ENCODE measurements at places on chromosomes 12 and 14.

DNA sequence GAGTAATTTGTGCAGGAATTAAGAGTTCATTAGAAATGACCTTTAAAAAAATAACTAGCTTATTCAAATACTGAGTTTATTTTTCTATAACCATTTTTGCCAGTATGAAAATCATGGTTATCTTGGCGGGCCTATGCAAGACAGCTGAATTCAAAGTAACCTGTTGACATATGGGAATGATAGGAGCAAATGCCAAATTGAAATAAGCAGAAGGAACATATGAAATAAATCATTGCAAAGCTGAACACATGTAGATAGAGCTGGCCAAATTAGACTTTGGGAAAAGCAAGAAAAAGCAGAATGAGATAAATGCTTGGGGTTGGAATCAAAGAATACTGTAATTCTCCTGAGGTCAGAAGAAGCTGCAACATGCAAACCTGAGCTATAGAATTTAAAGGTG is 372.5 kb downstream of the ADAMTS20 start:
- DNase-seq, result no peak

DNA sequence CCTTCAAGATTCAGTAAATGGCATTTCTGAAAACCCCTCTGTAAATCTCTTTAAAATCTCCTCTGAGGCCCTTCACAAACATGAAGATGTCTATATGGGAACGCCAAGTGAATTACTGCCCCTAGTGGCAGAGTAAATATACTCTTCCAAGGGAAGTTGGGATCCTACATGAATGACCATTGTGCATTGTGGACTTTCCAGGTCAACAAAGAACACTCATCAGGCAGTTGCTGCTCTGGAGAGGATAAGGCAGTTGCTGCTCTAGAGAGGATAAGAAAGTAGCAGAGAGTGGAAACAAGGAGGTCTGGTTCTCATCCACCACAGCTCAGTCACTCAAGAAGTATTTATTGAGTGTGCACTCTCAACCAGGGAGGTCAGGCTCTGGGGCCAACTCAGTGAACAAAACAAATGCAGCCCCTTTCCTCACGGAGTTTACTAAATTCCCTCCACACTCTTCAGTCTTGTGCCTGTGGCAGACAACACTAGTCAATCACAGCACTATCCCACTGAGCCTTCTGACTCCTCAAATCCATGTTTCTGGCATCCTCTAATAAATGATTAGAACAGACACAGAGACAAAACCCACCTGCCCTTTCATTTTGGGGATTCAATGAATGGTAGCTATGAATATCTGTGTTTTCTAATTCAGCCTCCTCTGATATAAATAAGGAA is 52.9 kb downstream of the SVOP start:
- no peak for DNase-seq

GRCh38 chr12:42421844-42422779 is 96.1 kb downstream of the PPHLN1 start:
- DNase-seq, result no peak

GRCh38 chr12:95474660-95474958 is 657 bp downstream of the METAP2 start:
- DNase-seq, result no peak

DNA sequence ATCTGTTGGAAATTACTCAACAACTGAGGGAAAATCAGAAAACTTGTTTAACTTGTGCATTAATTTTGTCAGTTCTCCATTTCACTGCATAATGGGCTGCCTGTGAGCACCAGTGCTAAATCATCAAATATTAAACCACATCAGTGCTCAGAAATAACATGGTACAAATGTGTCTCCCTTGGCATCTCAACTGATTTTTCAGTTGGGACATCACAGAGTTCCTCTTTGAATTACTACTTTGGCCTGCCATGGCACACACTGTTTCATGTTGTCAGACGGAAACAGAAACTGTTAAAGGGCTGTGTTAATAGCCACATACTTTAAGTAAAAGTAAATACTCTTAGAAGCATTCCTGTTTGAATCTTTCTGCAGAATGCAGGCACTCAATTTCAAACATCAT is 42.1 kb upstream of the STRN3 start:
- DNase-seq, result no peak

- no peak for DNase-seq
These were observed 1674.7 kb upstream of the SEL1L start for GRCh38 chr14:83208341-83208740.

DNA sequence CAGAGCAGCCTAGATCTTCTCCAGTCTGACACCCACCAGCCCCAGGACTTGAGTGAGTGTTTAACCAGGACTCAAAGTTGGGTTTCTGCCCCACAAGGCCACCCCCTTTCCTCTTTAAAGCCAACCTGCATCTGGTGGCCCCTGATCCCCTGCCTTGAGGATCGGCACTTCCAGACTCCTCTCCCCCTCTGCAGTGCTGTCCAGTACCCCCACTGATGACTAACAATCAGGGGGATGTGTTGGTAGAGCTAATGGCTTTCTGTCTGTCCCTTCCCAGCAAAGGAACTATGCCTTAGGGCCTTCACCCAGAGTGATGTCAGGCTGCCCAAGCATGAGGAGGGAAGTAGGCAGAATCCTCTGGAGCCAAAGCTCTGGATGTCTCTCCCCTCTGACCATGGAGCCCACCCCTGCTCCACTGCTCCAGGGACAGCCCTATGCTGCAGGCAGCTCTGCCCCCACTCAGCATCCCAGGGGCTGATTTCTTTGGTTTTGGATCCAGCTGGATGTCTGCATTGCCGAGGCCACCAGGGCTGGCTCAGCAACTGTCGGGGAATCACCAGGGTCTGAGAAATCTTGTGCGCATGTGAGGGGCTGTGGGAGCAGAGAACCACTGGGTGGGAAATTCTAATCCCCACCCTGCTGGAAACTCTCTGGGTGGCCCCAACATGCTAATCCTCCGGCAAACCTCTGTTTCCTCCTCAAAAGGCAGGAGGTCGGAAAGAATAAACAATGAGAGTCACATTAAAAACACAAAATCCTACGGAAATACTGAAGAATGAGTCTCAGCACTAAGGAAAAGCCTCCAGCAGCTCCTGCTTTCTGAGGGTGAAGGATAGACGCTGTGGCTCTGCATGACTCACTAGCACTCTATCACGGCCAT is 42.9 kb downstream of the DAD1 start:
- no peak for DNase-seq

DNA sequence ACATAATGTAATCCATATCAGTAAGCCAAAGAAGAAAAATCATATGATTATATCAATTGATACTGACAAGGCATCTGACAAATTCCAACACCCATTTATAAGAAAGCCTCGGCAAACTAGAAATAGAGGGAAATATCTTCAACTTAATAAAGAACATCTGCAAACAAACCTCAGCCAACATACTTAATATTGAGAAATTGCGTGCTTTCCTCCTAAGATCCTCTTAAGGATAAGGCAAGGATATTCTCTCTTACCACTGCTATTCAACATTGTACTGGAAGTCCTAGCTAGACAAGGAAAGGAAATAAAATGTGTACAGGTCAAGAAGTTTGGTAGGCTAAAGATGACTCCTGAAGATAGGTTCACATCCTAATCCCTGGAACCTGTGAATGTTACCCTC is 115.9 kb downstream of the DERA start:
- no peak for DNase-seq

GRCh38 chr14:23664207-23664885 is 28.2 kb downstream of the DHRS2 start:
- no peak for DNase-seq

- DNase-seq, result no peak
These were observed 266.8 kb upstream of the MIS18BP1 start for GRCh38 chr14:45519766-45520165.

GRCh38 chr12:115584156-115584555 is 693.3 kb downstream of the MED13L start:
- no peak for DNase-seq

GRCh38 chr14:94305620-94306019 is 12.6 kb upstream of the SERPINA10 start:
- DNase-seq, result no peak

DNA sequence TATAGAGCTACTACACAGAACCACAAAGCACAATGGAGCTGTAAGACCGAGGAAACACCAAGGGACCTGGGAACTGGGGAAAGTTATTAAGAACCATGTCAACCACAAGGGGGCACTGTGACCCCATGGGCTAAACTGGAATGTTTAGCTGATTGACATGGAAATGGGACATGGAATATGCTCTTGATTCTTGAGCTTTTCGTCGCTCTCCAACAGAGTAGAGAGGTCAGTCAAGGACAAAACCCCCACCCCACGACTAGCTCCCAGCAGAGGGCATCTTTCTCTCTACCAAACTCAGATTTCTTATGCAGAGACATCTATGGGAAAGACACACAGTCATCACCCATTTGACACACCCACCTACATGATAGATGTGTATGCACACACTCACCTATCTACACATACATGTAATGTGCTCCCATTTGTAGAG is 10.1 kb downstream of the NDRG2 start:
- peak; percentile 90 for DNase-seq

GRCh38 chr14:32453857-32454810 is 125.0 kb downstream of the AKAP6 start:
- DNase-seq, result no peak

DNA sequence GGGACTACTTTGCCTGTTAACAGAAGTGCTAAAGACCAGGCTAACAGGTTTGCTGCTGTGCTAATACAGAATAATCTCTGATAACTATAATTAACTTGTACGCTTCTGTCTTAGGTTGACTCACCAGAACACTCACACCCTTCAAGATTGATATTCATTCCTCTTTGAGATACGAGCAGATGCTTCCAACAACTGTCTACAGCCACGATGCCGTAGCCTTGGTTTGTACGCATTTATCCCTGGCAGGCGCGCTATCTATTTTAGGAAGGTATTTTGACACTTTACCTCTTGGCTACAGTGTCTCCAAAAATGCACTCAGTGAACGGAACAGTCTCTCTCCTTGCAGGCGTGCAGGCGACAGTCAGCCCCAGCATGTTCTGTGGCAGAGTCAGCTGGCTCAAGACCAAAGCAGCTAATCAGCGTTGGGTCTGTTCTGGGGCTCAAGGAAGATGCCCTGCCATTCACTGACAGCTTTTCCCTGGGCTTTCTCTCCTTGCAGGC is 146.4 kb upstream of the PRICKLE1 start:
- DNase-seq, result no peak

GRCh38 chr12:70254846-70255245 is 11.6 kb downstream of the CNOT2 start:
- no peak for DNase-seq

GRCh38 chr14:58746261-58746660 is 108.5 kb downstream of the DACT1 start:
- DNase-seq, result no peak

DNA sequence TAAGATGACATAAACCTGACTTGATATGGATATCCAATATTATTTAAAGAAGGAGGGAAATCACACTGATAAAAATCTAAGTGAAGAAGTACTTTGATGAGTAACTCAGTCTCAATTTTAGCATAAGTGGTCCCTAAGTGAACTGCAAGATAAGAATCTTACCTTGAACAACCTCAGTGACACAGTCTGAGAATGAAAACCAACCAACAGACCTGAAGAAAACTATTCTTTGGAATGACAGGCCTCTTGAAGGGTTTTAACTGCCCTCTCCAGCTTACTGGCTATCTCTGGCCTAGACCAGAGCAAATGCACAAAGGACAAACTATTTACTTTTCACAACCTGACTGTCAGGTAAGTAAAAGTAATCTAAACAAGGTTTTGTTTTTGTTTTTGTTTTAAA is 44.7 kb downstream of the CPM start:
- no peak for DNase-seq

GRCh38 chr14:73403181-73403752 is 55.1 kb downstream of the NUMB start:
- DNase-seq, result no peak

DNA sequence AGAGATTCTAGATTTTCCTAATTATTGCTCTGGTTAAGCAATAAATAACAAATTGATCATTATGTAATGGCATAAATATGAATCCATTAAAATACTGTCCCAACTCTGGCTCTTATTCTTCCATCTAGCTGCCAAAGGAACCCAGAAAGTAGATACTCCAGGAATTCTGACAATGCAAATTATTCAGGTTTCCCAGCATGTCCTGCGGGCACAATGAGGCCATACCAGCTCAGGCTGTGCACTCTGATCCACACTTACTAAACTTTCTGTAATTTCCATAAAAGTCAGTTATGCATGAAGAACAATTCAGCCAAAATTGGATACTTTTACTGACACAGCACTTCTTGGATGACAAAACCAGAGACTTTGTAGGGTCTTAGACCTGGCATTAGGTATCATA is 576.3 kb downstream of the KCNH5 start:
- DNase-seq, result no peak

DNA sequence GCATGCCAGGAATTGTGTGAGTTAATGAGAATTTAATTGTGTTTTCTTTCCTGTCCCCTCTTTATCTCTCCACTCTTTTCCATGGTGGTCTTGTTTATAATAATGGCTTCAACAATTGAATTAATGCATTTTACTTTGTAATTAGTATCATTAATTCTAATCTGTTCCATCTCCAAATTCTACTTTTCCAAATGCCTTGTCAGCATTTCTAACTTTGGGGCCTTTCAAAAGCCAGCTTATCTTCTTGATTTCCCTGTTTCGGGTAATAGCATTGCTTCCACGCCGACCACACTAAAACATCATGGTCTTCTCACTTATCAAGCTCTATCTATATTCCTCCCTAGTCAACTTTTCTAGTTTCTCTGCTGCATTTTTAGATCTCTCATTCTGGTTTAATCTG is 54.2 kb upstream of the RMST start:
- no peak for DNase-seq

- no peak for DNase-seq
These were observed 1168.4 kb downstream of the FSCB start for GRCh38 chr14:43338713-43339112.

DNA sequence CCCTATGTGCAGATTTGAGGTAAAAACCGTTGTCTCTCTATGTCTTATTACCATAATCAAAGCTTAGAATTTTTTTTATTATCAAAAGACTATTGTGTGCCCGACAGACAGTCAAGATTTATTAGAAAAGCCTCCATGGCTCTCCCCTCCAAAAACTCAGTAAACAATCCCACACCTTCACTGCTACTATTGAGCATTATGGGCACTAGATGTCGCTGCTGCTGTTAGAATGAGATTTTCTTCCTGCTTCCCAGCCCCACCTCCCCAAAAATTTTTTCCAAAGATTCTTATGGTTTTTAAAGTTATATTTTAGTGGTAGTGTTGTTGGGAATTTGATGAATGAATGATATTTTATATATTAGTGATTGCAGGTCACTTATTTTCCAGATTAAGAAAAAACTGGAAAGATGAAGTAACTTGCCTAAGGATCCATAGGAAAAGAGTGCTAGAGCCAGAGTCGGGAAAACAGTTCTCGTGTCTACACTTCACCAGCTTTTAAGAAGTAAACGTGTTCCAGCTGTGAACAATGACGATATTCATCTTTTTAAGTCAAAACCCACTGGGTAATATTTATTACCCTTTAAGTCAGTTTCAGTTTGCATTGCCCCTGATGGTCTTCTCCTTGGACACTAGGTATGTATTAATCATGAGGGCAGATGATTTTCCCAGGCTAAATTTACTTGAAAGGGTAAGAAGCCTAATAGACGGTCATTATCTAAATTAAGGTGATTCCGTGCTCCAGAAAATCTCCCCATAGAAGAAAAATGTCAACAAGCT is 12.2 kb upstream of the FOXG1 start:
- peak; percentile 54 for DNase-seq

Data from Caco-2 (cell line).